H1 (cell line): ENCODE measurements at places on chromosomes 1 and 21. TPM values are rescaled to one million over a fixed set of nuclear protein-coding genes. Genes with fewer than 3 reads are reported as not detected.

DNA sequence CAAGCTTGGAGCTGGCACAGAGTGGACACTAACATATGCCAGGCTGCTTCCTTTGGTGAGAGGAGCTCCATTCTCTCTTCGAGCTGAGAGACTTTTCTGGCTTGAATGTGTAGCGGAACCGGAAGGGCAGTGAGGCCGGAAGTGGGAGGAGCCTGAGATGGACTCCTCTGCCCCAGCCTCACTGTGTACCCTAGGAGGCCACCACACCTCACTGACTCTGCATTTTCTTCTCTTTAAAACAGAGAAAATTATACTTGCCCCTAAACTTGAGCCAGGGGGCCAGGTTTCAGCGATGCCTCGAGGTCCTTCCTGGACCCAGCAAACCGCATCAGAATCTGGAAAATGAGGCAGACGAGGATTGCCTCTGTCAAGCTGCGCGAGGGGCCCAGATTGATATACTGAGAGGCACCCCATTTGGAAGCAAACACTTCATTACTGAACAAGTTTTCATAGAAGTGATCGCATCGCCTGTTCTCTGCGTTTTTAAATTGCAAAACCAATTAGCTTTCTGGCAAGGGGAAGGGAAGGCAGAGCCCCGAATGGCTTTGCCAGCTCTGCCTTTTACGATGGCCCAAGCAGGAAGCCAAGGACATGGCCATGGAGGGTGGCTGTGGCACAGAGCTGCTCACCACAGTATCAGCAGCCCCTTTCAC lies 708.1 kb downstream of the PTPRU start:
- no peak for DNase-seq
- H3K27me3 ChIP-seq: no peaks in the 10 kb centered on the region
- H3K27ac ChIP-seq: no peak overlapping the region
- peaks cover 7% of the 10 kb centered on the region for H3K4me1 ChIP-seq
- no peak overlapping the region for H3K4me3 ChIP-seq

DNA sequence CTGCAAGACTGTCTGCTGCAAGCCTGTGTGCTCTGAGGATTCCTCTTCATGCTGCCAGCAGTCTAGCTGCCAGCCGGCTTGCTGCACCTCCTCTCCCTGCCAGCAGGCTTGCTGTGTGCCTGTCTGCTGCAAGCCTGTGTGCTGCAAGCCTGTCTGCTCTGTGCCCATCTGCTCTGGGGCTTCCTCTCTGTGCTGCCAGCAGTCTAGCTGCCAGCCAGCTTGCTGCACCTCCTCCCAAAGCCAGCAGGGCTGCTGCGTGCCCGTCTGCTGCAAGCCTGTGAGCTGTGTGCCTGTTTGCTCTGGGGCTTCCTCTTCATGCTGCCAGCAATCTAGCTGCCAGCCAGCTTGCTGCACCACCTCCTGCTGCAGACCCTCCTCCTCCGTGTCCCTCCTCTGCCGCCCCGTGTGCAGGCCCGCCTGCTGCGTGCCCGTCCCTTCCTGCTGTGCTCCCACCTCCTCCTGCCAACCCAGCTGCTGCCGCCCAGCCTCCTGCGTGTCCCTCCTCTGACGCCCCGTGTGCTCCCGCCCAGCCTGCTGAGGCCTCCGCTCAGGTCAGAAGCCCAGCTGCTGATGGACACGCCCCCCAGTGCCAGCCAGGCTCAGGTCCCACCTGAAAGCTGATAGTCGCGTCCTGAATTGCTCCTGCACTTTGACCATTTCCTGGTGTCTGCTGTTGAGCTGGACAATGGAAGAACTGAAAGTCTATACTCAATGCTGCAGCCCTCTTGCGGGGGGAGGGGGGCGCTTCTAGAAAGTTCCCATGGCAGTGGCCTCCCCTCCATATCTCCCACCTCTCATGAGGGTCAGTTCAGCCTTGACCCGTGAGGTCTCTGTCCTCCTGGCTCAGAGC lies 1.2 kb downstream of the KRTAP10-4 start:
- H3K36me3 ChIP-seq: no peaks in the 10 kb centered on the region
- H3K4me1 ChIP-seq: no peaks in the 10 kb centered on the region
- DNase-seq: no peak
- H3K4me3 ChIP-seq: no peak overlapping the region

GRCh38 chr1:119647734-119648619 lies at the start of gene ZNF697:
Gene ZNF697, minus strand, starts transcription at chr1:119648266. Its CDS starts 22,166 bp downstream, at chr1:119626100.
- no peaks in the 10 kb centered on the region for H3K36me3 ChIP-seq
- peaks cover 14% of the 10 kb centered on the region for H3K4me1 ChIP-seq
- H3K27ac ChIP-seq: peak within 1 kb of the TSS; percentile 80; the same call in 1 of the 2 replicates
- DNase-seq: peak; percentile 88
- peak within 1 kb of the TSS; percentile 75 for H3K4me3 ChIP-seq

- H3K27me3 ChIP-seq: no peaks in the 10 kb centered on the region
- H3K4me3 ChIP-seq: no peak overlapping the region
- no peak overlapping the region for H3K27ac ChIP-seq
- no peaks in the 10 kb centered on the region for H3K36me3 ChIP-seq
- DNase-seq: no peak
Observed at GRCh38 chr1:72954943-72955342, 672.6 kb upstream of the NEGR1 start.

- peaks cover 22% of the 10 kb centered on the region for H3K27me3 ChIP-seq
- no peak within 1 kb of the TSS for H3K27ac ChIP-seq
- H3K36me3 ChIP-seq: no peaks in the 10 kb centered on the region
- peak; percentile 68 for DNase-seq
Observed at GRCh38 chr1:207495801-207496792, at the start of gene CR1. Gene CR1, plus strand, starts transcription at chr1:207496157. Its CDS starts 111 bp downstream, at chr1:207496268.

DNA sequence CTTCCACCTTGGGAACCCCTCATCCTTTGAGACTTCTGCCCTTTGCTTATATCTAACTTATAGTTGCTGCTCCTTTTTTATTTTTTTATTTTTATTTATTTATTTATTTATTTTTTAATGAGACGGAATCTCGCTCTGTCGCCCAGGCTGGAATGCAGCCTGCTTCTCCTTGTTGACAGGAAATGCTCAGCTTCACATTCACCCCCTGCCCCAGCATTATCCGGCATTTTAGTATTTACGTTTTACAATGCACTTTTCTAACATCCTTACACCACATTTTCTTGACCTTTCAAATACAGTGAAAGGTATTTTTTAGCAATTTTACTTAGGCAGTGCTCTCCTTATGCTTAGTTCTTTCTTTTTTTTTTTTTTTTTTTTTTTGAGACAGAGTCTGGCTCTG lies 14.9 kb downstream of the CXADR start:
- no peaks in the 10 kb centered on the region for H3K27me3 ChIP-seq
- DNase-seq: no peak
- no peaks in the 10 kb centered on the region for H3K36me3 ChIP-seq
- H3K27ac ChIP-seq: no peak overlapping the region; the same call in 1 of the 2 replicates
- H3K4me3 ChIP-seq: no peak overlapping the region
- peaks cover 14% of the 10 kb centered on the region for H3K4me1 ChIP-seq

- no peaks in the 10 kb centered on the region for H3K4me1 ChIP-seq
- H3K27ac ChIP-seq: no peak overlapping the region
- DNase-seq: no peak
- H3K4me3 ChIP-seq: no peak overlapping the region
- no peaks in the 10 kb centered on the region for H3K27me3 ChIP-seq
Observed at GRCh38 chr1:201051399-201051798, 27.9 kb upstream of the KIF21B start.

GRCh38 chr1:78322928-78323680 lies 167.7 kb upstream of the PTGFR start:
- H3K36me3 ChIP-seq: no peaks in the 10 kb centered on the region
- no peaks in the 10 kb centered on the region for H3K4me1 ChIP-seq
- no peak for DNase-seq
- no peak overlapping the region for H3K27ac ChIP-seq
- H3K4me3 ChIP-seq: no peak overlapping the region

DNA sequence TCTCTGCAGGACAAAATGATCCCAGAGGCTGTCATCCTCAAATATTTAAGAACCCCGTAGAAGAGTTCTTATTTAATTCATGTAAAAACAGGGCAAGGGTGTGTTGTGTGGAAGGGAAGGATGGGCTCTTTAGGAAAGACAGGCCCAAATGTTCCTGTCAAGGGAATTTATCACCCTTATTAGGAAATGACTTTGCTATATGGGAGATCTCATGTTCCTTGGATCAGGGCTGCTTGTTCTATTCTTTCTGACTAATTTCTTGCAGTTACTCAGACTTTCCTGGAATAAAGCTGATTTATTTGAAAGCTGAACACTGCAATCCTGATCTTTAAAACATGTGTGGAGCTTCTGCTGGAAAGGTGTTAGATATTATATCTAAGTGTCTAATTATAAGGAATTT lies 72.8 kb downstream of the SELENOF start:
- no peaks in the 10 kb centered on the region for H3K36me3 ChIP-seq
- H3K27ac ChIP-seq: no peak overlapping the region
- H3K4me1 ChIP-seq: no peaks in the 10 kb centered on the region
- no peak overlapping the region for H3K4me3 ChIP-seq
- H3K27me3 ChIP-seq: no peaks in the 10 kb centered on the region
- DNase-seq: no peak

DNA sequence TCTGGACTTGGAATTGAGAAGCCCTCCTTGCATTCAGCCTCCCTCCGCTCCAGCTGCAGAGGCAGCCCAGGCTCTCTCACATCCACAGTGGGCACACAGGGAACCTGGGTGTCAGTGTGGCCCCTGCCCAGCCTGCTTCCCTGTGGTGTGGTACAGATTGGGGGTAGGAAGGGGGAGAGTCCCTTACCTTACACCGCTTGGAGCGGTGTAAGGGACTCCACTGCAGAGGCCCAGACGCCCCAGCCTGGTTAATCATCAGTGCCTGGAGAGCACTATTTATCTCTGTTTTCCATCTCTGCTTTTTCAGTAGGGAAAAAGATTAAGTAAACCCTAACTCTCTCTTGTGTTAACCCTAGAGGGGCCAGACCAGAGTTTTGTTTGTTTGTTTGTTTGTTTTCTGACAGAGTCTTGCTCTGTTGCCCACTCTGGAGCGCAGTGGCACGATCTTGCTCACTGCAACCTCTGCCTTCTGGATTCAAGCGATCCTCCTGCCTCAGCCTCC lies 803 bp upstream of the RHBG start:
- H3K27me3 ChIP-seq: no peaks in the 10 kb centered on the region
- H3K4me3 ChIP-seq: no peak overlapping the region
- H3K27ac ChIP-seq: no peak overlapping the region
- H3K36me3 ChIP-seq: no peaks in the 10 kb centered on the region

DNA sequence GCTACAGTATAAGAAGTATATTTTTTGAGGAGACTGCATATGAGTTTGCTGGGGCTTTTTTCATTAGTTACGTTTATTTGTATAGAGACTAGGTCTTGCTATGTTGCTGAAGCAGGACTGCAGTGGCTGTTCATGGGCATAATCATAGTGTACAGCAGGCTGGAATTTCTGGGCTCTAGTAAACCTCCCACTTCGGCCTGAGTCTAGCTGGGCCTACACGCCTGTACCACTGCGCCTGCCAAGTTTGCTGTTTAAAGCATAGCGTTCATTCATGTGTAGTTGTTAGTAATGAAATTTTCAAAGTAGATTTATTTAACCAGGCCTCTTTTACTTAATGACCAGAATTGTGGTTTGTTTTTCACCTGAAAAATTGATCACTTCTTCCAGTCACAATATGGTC lies 33.8 kb downstream of the HS2ST1 start:
- H3K27ac ChIP-seq: no peak overlapping the region
- no peaks in the 10 kb centered on the region for H3K36me3 ChIP-seq
- no peaks in the 10 kb centered on the region for H3K27me3 ChIP-seq
- DNase-seq: no peak
- H3K4me1 ChIP-seq: peaks cover 5% of the 10 kb centered on the region; the same call in 1 of the 2 replicates

GRCh38 chr1:210233216-210233494 lies 559 bp downstream of the SERTAD4 start:
- peaks cover 18% of the 10 kb centered on the region for H3K4me1 ChIP-seq
- peak overlapping the region; percentile 62 for H3K4me3 ChIP-seq
- peaks cover 21% of the 10 kb centered on the region for H3K27me3 ChIP-seq

DNA sequence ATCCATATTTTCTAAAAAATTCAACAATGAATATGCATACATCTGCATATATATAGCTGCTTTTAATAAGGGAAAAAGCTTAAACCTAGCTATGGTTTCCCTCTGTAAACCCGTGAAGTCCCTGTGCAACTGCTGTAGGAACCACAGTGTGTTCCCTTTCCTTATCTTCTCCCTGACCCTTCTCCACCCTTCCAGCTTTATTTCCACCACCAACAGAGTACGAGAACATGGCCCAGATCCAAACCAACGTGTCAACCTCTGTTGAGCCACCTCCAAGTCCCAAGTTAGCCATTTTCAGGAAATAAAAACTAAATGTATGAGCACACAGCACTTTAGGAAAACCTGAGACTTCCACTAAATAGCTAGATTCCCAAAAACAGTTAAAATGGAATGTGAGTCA lies 20.3 kb downstream of the SUSD4 start:
- no peak overlapping the region for H3K4me3 ChIP-seq
- H3K36me3 ChIP-seq: no peaks in the 10 kb centered on the region
- no peak for DNase-seq
- H3K27ac ChIP-seq: no peak overlapping the region
- no peaks in the 10 kb centered on the region for H3K27me3 ChIP-seq

DNA sequence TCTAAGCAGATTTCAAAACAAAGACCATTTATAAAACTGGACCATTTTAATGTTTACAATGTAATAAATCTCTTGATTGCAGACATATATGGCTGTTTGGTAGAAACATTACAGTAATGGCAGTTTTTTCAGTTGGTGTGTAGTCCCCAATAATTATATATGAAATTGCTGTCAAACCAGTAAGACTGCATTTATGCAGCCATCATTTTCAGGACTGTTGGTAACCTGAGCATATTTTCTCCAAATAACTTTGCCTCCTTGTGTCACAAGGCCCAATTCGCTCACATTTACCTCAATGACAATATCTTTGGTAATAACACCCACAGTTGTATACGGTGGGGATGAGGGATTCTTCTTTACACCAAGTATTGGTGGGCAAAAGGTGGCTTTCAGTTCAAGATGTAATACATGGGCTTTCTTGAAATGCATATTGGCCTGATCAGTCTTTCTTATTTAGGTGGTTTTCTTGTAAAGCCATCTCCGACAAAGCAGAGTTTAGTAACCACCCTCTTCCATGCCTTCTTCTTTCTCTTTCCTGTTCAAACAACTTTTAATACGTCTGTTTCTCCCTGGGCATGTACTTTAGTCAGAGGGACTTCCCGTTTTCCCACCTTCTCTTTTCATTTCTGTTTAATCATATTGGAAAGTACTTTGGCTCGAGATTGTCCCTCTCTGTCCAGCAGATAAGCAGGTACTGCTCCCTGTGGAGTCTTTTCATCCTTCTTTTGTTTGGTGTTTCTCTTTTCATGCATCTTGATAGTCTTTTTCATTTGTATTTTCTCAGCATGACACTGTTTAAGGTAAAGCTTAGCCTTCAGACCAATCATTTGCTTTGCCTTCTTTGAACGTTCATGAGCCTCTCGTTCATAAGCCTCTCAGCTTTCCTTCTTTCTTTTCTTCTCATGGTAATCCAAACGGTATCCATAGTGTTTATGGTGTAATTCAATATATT lies 30.4 kb downstream of the ATP2B4 start:
- no peaks in the 10 kb centered on the region for H3K27me3 ChIP-seq
- DNase-seq: no peak
- H3K27ac ChIP-seq: no peak overlapping the region
- no peaks in the 10 kb centered on the region for H3K36me3 ChIP-seq

Gene HIVEP3
- 0.38 and 0.69 TPM in 2 replicates for total RNA-seq

Gene PROK1
- not detected in 2 replicates for total RNA-seq

Gene ADIPOR1
- total RNA-seq: 69.2 and 69.8 TPM in 2 replicates

Gene PM20D1
- not detected in 2 replicates for total RNA-seq

Gene RPF1
- total RNA-seq: 41.8 and 42.4 TPM in 2 replicates

Gene NMNAT1
- 2.0 and 2.5 TPM in 2 replicates for total RNA-seq

Gene SLC26A9
- not detected in 2 replicates for total RNA-seq

Gene PTPN14
- total RNA-seq: 77.4 and 93.6 TPM in 2 replicates
